Fibroblast of skin of back (primary cell): ENCODE measurements at places on chromosomes 2 and 18.

DNA sequence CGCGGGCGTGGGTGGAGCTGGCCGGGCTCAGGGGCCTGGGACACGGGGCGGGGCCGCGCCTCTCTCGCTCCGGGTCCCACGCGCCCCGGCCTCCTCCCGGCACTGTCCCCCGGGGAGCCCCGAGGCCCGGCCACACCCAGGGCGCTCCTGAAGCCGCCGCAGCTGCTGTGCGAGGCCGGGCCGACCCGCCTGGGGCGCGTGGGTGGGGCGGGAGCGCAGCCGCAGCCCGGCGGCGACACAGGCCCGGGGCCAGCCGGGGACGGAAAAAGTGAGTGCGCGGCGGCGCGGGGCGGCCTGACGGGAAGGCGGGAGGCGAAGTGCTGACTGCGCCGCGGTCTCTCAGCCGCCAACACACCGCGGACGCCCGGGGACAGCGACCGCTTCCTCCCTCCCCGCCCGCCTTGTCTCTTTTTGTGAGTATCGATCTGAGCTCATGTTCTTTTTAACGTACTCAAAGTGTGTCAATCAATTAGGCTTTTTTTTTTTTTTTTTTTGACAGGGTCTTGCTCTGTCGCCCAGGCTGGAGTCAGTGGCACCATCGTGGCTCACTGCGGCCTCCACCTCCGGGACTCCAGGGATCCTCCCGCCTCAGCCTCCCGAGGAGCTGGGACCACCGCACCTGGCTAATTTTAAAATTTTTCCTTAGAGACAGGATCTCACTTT, 14.5 kb downstream of the PDCD1 start:
- peak; percentile 63 for DNase-seq

GRCh38 chr2:54139210-54139609, 23.8 kb downstream of the ACYP2 start:
- no peak for DNase-seq

DNA sequence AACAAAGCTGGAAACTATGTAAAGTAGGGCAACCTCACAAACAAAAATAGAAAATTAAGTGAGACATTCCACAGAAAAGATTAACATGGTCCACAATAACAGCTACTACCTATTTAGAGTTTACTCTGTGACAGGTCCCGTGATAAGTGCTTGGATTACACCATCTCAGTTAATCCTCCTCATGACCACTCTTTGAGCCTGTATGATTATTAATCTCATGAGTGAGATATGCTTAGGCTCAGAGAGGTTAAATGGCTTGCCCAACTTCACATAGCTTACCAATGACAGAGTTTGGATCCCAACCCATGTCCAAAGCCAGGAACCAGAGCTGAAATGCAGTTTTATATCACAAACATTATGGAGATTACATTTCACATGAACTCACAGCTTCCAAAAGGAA, 37.3 kb upstream of the KLF7 start:
- no peak for DNase-seq

- no peak for DNase-seq
Observed at GRCh38 chr2:98550165-98550564, 58.1 kb downstream of the COA5 start.

GRCh38 chr18:13501891-13502290, 224.5 kb downstream of the FAM210A start:
- DNase-seq: no peak

- DNase-seq: no peak
Observed at GRCh38 chr2:192827735-192828134, 633.0 kb upstream of the TMEFF2 start.

DNA sequence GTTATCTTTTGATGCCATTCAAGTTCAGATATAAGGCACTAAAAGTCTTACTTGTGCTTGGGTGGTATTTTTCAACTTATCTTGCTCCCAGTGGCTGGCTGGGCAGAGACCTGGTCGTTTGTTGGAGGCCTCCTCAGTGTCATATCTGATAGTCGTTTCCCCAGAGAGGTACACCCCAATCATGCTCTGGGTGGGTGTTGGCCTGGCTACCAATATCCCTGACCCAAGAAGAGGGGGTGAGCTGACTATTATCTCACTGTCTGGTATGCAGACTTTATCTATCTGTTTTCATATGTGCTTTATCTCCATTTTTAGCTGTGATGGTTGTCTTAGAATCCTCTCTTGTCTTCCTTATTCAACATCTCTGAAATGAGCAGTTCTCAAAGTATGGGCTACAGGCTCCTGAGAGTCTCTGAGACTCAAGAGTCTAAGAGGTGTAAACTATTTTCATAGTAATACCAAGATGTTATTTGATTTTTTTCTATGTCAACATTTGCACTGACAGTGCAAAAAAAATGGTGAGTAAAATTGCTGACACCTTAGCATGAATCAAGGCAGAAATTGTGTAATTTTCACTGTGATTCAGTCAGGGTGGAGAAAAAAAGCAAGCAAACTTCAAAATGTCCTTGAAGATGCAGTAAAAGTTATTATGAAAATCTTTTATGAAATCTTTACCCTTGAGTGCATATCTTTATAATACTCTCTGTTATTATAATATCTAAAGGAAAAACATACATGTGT, 12.3 kb upstream of the PLEK start:
- DNase-seq: peak; percentile 20

- DNase-seq: no peak
Observed at GRCh38 chr2:3054066-3054465, 323.6 kb downstream of the EIPR1 start.

DNA sequence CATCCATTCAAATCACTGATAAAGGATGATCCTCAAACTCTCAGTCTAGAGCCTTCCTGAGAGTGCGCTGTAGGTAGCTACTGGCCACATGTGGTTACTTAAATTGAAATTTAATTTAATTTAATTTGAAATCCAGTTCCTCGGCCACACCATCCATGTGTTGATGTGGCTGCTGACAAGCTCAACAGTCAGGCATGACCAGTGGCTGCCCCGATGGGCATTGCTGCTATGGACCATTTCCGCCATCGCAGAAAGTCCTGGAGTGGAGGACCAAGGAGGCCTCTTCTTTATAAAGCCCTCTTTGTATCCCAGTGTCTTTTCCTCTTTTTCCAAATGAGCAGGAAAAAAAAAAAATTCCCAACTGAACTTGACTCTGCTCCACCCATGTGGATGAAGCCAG, 100.6 kb downstream of the HDAC4 start:
- DNase-seq: no peak

DNA sequence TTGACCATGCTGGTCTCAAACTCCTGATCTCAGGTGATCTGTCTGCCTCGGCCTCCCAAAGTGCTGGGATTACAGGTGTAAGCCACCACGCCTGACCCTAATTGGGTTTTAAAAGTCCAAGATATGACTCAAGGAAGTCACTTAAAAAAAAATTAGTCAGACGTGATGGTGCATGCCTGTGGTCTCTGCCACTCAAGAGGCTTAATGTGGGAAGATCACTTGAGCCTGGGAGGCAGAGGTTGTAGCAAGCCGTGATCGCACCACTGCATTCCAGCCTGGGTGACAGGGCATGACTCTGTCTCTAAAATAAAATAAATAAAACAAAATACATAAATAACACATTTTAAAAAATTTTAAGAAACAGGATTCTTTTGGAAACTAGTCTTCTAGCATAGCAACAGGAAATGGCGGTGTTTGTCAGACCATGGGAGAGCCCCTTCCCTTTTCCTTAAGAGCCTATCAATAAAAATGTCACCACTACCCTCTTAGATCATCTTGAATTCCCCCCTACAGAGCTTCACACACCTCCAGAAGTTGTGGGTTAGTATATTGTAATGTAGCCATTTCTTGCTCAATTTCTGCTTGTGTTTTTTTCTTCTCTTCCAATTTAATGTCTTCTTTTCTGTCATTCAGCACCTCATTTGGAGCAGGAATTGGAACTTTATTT, 20.1 kb downstream of the SFT2D3 start:
- DNase-seq: peak; percentile 83

DNA sequence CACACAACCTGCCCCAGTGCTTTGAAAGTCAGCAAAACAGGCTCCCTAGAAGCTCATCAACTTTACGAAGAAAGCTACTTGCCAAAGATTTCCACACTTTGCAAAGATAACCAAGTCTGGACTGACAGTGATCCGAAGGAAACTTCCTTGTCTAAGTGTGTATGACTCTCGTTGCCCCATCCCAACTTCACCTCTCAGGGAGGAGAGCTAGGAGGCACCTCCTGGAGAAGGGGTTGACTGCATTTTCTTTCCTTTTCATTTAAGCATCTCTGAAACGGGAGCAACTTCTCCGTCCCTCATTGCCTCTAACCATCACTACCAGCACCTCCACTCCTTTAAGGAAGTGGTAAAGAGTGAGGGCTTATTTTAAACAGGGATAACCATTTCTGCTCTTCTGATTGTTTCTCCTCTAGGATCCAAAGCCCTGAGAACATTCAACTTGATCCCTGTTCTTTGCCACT, 7.0 kb downstream of the ZEB2 start:
- peak; percentile 51 for DNase-seq

GRCh38 chr2:204225671-204226073, 289.1 kb downstream of the ICOS start:
- DNase-seq: no peak

DNA sequence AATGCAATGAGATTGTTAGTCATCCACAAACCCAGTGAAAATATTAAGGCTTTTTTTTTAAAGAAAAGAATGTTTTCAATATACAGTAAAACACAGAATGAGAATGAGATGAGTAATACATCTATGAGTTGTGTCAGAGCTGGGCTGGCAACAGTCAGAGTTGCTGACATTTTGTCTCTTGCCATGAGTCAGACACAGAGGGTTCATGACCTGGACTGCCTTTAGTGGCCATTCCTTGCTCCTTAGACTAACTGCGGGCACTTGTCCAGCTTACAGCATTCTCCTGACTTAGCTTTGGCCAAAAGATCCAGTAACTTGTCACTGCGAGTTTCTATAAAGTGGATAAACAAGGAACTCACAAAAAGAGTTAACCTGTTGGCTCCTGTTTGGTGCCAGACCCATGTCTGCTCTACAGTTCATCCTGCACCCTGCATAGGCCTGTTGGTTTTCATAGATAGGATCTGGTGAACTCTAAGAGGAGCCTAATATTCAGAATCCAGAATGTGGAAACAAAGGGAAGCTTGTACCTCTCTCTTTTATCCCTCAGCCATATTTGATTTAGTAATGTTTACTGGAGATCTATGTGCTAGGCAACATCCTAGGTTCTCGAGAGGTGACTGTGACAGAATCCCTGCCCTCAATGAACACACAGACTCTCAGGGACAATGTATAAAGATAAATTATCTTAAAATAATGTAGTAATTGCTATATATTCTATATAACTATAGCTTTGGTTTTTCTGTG, 391.5 kb upstream of the VWC2L start:
- DNase-seq: peak; percentile 97

- no peak for DNase-seq
Observed at GRCh38 chr2:227826563-227826962, 12.9 kb downstream of the CCL20 start.

- no peak for DNase-seq
Observed at GRCh38 chr2:60408811-60409530, 144.5 kb downstream of the BCL11A start.

- DNase-seq: no peak
Observed at GRCh38 chr18:6616981-6617380, 112.5 kb upstream of the ARHGAP28 start.
